ENCODE measurements at places on chromosomes 3 and 15.

DNA sequence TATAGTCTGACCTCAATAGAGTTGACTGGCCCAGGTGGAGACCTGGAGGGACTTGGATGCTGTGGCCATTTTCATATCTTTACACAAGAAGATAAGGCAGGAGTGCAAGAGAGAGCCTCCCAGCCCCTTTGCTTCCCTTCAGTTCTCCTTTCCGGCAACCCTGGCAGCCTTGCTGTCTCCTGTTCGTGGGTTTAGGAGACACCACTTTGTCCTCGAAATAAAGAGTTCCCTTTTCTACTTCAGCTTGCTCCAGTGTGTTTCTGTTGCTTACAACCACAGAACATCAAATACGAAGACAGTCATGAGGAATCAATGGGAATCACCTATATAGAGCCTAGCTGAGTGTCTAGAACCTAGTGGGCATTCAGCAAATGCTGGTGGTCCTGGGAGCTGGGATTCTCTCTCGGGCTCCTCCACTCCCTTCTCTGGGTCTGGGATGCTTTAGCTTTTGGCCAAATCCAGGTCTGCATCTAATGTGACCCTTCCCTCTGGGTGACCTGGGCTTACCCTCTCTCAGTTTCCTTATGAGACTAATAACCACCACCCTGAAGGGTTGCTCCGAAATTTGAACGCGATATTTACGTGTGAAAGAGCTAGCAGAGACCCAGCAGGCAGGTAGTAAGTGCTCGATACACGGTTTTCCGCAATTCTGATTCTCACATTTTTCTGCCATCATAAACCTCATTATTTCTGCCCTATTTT, 44.5 kb downstream of the PCSK6 start:
- DNase-seq: no peak

GRCh38 chr3:164194842-164195241, 883.5 kb downstream of the SI start:
- DNase-seq: peak; percentile 7

GRCh38 chr3:40304352-40304751, 5.2 kb upstream of the EIF1B start:
- no peak for DNase-seq

DNA sequence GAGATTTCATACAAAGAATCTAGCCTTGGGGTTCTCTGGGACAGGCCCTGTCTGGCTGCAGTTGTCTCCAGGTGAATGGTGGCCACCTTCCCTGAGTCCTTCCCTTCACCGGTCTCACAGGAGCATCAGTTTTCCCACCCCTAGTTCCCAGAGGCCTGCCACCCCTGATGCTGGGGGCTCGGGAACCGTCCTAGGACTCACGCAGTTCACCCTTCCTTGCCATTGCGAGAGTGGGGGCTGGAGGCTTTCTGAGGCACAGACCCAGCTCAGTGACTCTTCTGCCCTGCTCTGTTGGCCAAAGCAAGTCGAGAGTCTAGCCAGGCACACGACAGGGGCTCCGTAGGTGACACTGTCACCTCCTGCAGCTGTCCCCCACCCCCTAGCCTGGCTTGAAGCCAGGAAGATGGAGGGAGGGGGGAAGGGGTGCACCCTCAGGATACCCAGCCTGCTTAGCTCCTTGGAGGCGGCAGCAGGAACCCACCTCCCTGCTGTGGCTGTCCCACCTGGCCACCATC, 130.3 kb downstream of the NUP210 start:
- no peak for DNase-seq

- no peak for DNase-seq
Observed at GRCh38 chr3:150371741-150372254, 36.3 kb upstream of the TSC22D2 start.

- DNase-seq: no peak
Observed at GRCh38 chr15:33095641-33096040, 98.9 kb downstream of the FMN1 start.

DNA sequence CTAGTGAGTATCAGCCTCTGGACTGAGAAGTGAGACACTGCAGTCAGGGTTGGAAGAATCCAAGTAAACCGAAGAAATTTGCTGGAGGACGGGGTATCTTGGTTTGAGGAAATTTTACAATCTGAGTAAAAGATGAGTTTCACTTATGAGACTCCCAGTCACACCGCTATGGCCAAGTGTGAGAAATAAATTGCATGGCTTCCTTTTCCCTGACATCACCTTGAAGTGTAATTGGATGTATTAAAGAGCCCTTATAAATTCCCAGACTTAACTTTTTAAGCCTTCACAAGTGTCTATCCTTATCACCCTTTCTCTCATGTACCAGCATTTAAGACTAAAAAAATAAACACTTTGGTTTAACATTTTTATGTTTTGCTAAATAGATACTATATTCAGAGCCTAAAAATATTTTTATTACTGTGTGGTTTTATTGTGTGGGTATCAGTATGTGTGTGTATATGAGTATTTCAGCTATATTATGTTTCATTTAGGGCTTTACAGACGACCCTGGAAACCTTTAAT, 23.8 kb downstream of the USP3 start:
- no peak for DNase-seq

DNA sequence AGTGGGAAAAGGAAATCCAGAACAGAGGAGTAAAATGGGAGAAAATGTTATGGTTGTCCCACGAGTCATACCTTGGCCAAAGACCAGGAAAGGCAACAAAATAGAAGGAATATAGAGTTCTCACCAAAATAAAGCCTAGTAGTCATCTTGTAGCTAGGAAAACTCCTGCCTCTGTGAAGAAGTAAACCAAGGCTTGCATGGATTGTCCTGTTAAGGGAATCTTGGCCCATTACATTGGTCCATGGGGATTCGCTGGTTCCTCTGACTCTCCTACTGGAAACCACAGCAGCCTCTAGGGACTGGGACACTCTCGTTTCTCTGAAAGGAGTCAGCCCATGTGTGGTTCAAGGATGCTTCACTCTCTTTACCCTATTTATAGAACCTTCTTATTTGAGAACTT, 62.9 kb upstream of the FNDC3B start:
- DNase-seq: no peak

DNA sequence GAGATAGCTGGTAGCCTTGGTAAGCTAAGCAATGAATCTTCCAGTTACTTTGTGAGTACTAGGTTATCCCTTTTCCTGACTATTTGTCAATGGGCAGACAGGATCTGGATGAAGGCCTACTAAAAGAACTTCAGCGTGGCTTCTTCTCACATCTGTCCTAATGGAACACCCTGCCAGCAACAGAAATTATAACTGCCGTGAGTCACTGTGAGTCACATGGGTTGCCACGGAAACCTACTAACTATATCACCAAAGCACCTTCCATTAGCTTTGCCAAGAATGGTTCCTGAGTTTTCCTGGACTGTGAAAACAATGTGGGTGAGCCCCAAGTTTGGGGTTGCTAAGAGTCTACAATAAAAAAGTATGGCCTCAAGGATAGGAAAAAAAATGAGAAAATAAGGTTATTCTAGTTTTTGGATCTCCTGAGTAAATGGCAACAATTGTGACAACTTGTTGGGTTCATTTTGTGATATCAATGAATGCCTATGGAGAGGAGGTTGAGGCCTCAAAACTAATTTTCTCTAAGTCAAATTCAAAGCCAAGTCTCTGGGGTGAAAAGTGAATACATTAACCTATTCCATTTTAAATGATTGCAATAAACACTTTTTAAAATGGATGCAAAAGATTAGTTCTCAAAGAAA, 195.1 kb upstream of the ICE2 start:
- no peak for DNase-seq

GRCh38 chr15:49154359-49154758, 1.0 kb downstream of the COPS2 start:
- no peak for DNase-seq

DNA sequence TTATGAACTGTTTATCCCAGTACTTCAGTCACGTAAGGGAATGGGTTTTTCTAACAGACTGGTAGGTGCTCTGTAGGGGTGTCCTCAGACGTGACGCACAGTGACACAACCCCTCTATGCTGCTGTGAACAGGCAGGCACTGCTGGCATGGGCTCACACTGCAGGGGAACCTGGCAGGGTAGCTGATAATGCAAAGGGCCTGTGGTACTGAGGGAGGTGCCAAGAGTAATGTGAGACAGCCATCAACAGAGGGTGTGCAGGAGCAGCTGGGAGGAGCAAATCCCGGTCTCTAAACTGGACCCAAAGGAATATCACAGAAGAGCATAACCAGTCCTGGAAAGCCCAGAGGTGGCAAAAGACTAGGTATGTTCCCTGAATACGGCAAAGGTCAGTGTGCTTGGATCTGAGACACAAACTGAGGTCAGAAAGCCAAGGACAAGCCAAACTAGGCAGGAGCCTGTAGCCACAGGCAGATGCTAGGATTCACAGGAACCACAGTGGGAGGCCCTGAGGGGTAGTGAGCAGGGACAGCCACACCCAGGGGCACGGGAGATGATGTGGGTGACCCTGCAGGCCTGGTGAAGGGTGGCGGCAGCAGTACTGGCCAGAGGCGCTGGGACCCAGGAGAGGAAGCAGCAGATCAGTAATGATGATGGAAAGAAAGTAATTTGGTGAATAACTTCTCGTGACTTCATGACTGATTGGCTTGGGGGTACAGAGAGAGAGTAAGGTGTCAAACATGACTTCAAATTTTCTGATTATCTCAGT, 248.1 kb upstream of the CHRNA7 start:
- DNase-seq: no peak

GRCh38 chr3:104176706-104177105, 1190.0 kb upstream of the ALCAM start:
- DNase-seq: no peak

- no peak for DNase-seq
Observed at GRCh38 chr3:64945171-64945729, 257.4 kb upstream of the ADAMTS9 start.

DNA sequence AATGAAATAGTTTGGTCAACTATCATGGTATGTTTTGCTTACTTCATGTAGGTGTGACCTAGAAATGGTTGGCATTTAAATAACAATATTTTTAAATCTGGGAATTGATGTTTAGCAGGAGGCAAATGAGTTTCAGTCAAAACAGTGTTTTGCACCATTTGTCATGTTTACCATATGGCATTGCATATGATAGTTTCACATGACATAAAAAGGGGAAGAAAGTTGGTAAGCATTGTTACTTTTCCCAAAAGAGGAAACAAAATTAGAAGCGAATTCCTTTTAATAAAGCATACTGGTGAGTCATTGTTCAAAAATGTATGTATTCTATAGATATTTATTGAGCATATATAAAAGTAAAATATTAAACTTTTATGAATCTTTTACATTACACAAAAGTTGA, 2.3 kb downstream of the RNF13 start:
- no peak for DNase-seq

- no peak for DNase-seq
Observed at GRCh38 chr3:183536238-183536880, 19.1 kb downstream of the KLHL6 start.

GRCh38 chr3:151562891-151563290, 102.0 kb upstream of the IGSF10 start:
- DNase-seq: no peak

GRCh38 chr3:119781330-119782198, at the start of gene NR1I2:
TSS of gene NR1I2 (plus strand) at chr3:119782101.
- no peak for DNase-seq

DNA sequence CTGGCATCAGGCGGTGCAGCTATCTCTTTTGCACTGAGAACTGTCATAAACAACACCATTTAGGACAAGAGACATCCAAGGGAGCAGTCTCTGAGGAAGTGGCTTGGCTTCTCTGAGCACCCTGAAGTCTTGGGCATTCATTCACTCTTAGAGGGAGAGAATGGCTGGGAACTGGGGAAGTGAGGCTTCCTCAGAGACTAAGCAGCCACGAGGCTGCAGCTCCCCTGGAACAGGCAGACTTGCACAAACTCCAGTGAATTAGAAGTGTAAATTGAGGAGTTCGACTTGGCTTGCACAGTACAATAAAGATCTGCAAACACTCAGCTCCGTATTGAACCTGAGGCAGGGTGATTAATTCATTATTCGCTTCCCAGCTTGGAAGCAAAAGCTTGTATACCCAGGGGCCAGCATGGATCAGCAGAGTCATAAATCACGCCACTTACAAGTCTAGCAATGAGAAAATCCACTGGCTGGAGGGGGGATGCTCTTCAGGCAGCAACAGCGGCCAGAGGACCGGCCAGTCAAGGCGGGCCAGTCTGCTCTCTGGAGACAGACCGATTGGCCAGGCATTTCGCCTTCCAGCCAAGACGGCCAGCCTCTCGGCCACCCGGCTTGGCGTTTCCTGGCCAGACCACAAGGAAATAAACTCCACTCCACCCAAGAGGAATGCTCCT, 118.8 kb upstream of the ADPGK start:
- no peak for DNase-seq

DNA sequence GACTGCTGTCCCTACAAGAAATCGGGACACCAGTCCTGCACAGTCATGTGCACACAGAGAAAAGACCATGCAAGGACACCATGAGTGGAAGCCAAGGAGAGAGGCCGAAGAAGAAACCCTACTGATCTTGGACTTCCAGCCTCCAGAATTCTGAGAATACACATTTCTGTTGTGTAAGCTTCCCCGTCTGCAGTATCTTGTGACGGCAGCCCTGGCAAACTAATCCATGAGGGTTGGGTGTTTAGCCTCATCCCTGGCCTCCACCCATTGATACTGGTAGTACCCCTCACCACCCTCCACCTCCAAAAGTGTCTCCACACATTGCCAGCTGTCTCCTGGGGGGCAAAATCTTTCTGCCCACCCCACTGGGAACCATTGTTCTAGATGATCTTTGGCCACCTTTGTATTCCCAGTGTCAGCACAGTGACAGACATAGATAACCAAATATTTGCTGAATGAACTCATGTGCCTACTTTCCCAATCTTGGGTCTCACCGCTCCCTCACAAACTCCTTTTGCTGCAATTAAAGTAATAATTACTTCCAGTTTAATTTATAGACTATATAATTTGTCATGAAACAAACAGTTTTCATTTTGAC, 83.8 kb downstream of the RAD18 start:
- no peak for DNase-seq

- DNase-seq: no peak
Observed at GRCh38 chr15:62452667-62453066, 287.6 kb upstream of the C2CD4B start.

DNA sequence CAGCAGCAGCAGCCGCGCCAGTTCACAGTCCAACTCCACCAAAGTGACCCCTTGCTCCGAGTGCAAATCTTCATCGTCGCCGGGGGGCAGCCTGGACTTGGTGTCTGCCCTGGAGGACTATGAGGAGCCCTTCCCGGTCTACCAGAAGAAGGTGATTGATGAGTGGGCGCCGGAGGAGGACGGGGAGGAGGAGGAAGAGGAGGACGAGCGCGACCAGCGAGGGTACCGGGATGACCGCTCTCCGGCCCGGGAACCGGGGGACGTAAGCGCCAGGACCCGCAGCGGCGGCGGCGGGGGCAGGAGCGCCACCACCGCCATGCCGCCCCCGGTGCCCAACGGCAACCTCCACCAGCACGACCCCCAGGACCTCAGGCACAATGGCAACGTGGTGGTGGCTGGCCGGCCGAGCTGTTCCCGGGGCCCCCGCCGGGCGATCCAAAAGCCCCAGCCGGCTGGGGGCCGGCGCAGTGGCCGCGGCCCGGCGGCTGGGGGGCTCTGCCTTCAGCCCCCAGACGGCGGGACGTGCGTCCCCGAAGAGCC, 224.1 kb upstream of the IL12A start:
- DNase-seq: no peak

DNA sequence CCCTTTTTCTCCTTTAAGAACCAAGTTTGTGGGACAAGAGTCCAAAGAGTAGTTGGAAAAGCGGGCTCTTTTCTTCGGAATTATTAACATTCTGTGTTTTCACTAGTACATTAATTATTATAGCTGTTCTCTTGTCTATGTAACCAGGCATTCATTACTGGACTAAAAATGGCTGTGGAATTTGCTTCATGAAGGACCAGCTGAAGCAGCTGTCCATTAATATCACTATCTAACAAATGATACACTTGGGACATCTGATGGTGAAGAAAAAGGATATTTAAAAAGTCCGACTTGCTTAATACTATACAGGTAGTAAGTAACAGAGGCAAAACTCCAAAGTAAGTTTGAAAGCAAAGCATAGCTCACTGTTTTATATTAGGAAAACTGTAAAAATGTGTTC, 728.9 kb upstream of the DPPA4 start:
- DNase-seq: no peak
